Effector CD8-positive, alpha-beta T cell (primary cell): ENCODE measurements at places on chromosomes 5 and 9.

DNA sequence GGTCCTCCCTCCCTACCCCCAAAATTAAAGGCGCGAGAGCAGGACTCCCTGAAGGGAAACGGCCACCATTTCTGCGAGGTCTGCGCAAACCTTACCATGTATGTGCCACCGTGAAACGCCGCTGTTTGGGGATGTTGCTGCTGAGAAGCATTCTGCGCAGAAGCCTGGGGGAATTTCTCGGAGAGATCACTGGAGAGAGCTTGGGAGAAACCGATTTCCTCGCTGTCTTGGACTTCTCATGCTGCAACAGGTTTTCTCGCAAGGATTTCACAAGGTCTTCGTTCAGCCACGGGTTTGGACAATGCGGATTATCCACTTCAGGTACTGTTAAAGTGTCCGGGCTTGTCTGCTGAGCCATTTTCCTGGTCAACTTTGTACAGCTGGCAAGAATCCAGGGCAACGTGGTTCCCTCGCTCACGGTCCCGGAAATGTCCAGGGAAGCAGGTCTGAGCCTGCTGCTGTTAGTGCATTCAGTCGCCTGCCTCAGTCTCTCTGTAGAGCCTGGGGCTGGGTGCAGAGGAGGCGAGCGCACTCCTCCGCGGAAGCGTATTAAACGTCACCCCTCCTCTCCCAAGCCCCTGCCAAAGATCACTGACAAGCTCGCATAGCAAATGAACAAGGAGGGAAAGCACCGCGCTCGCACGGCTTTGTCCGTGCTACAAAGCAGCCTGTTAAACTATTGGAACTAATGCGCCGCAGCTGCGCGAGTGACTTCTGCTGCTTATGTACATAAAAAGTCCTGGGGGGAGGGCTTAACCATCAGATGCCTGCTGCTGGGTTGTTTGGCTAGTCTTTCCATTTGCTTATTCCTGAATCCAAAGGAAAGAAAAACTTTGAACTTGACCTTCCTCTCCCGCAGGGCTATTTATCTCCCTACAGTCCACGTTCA, 125.1 kb downstream of the PDE4D start:
- no peak for DNase-seq

GRCh38 chr5:31116466-31117031, 76.9 kb upstream of the CDH6 start:
- DNase-seq, result no peak

- DNase-seq, result no peak
Observed at GRCh38 chr5:54226215-54226614, 84.2 kb downstream of the ARL15 start.

DNA sequence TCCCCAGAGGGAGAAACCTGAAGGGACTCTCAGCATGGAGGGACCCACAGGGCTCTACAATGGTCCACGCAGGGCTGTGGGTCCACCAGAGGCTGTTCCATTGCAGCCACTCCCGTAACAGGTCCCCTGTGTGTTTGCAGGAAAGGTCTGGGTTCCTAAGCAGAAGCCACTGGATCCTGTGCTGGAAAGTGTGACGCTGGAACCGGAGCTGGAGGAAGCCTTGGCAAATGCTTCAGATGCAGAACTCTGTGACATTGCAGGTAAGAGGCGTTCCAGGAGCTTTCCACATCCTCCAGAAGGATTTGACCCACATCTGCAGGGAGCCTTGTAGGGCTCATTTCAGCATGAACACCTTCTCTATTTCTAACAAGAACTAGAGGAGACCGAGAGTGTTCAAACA, 51.7 kb downstream of the TMOD1 start:
- DNase-seq, result no peak

- no peak for DNase-seq
Observed at GRCh38 chr9:131791542-131792254, 51.8 kb upstream of the RAPGEF1 start.

DNA sequence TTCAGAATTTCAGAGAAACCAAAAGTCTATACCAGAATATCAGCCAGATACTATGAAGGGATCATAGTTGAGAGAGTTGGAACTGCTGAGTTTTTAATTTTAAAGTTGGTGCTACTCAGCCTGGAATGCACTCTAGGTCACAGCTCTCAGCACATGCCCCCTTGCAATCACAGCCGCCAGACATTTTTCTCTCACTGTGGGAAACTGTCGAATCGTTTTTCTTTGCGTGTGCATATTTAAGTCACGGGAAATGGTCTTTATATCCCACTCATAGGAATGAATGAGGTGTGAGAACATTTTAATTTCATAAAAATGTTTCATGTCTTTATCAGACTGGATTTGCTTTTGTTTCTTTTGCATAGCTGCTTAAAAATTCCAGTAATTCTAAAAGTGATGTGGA, 12.2 kb upstream of the SPDL1 start:
- DNase-seq, result no peak

DNA sequence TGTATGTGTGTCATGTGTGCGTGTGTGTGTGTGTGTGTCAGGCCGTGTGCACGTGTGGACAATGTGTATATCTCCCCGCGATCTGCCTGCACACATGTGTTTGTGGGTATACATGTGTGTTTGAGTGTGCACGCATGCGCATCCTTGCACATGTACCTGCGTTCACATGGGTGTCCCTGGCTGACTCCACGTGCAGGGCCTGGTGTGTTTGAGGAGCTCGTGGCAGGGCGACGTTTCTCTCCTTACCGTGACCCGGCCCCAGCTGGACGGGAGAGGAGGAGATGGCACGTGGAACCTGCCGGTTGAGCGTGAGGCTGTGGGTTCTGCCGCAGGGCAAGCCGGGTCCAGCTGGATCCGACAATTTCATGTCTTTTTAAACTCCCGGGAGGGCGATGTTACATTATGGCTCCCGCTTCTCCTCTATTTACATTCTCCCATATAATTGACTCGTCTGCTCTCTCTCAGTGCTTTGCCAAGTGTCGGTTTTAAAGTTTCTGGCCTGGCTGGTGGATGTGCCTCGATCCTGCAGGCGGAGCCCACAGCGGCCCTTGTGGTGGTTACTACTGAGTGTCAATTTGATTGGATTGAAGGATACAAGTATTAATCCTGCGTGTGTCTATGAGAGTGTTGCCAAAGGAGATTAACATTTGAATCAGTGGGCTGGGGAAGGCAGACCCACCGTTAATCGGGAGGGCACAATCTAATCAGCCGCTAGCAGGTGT, 5.9 kb downstream of the COL5A1 start:
- DNase-seq, result no peak

DNA sequence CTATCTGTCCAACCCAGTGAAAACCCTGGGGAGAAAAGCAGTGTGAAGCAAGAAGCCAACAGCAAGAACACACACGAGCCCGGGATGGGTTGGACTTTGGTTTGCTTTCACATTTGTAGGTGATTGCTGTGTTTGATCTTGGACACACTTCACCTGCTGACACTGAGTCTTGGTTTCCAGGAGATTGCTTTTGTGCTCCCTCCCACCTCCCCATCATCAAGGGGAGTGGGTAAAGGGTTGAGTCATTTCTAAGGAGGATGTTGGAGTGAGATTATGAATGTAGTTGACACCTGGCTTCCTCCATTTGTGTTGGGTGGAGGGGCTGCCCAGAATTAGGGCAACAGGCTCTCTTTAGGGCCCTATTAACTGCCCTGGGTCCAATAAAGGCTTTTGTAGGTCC, 37.5 kb downstream of the ANKDD1B start:
- no peak for DNase-seq

DNA sequence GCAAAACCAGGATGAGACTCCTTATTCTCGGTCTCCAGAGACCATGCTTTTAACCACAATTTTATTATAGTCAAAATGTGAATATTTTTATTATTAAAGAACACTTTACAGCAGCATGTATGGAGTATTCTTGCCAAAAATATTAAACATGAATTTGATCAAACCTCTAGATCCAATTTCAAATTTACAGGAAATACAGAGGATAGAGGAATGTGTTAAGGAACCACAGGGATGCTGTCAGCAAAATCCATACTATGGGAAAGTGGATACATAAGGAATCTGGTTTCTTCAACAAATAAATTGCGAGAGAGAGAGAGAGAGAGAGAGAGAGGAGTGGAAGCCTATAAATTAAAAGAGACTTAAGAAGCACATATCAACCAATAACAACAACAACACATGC, 348.2 kb upstream of the NUDT12 start:
- DNase-seq, result no peak

DNA sequence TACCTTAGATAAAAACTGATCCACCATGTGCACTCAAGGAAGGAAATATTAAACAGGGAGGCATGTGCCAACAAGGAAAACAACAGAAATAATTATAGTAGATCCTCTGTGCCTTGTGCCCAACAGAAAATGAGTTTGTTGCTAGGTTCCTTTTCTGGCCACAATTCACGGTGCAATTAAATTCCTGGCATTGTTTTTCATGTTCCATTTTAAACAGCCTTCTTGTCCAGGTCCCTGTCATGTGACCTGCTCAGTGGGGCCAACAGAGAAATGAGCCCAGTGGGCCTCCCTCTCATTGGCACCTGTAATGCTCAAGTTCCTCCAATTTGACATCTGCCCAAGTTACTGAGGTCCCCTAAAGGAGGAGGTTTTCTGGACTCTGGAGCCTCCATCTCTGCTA, 56.5 kb downstream of the SPOCK1 start:
- DNase-seq, result no peak

GRCh38 chr5:139131465-139131864, 66.7 kb downstream of the SIL1 start:
- no peak for DNase-seq

DNA sequence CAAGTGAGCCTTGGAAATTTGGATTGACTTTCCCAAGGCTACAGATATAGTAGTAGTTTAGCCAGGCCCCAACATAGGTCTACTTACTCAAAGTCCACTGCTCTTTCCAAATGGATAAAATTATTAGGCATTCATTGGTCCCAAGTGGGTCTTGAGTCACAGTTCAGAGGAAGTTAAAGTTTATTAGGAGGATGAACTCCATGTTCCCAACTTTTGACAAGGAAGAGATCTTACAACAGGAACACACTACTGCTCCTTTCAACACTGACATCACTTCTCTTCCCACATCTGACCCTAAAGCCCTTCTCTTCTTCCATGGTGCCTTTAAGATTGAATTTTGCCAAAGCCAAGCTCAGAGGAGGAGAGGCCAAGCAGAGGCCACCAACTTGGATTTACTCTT, 234.5 kb upstream of the TRIM32 start:
- DNase-seq, result no peak

GRCh38 chr9:79617395-79617794, 45.6 kb downstream of the TLE4 start:
- no peak for DNase-seq

- DNase-seq, result no peak
Observed at GRCh38 chr5:143182901-143183820, 220.3 kb downstream of the NR3C1 start.

DNA sequence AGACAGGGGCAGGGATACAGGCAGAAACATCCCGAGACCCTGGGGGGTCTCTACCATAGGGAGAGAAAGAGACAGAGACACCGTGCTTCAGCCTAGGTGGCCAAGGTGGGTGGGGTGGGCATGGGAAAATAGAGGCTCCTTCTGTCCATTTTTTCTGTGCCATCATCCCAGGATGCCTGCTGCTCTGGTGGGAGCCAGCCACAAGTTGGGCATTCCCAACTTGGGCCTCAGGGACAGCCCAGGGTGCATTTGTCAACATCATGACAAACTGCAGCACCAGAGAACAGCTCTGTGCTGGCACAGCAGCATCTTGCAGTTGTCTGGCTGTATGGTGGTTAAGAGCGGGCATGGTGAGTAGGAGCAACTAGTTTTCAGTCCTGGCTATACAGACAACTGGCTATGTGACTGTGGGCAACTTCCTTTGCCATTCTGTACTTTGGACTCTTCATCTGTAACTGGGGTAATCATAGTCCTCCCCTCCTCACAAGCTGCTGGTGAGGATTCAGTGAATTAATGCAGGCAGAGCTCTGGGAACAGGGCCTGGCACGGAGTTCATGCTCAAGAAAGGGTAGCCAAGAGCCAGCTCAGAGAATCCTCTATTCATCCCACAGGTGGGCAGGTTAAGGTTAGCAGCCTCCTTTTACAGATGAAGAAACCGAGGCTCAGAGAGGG, 100.4 kb downstream of the RGS3 start:
- no peak for DNase-seq

GRCh38 chr9:95780751-95781150, 94.7 kb upstream of the ERCC6L2 start:
- DNase-seq, result no peak

DNA sequence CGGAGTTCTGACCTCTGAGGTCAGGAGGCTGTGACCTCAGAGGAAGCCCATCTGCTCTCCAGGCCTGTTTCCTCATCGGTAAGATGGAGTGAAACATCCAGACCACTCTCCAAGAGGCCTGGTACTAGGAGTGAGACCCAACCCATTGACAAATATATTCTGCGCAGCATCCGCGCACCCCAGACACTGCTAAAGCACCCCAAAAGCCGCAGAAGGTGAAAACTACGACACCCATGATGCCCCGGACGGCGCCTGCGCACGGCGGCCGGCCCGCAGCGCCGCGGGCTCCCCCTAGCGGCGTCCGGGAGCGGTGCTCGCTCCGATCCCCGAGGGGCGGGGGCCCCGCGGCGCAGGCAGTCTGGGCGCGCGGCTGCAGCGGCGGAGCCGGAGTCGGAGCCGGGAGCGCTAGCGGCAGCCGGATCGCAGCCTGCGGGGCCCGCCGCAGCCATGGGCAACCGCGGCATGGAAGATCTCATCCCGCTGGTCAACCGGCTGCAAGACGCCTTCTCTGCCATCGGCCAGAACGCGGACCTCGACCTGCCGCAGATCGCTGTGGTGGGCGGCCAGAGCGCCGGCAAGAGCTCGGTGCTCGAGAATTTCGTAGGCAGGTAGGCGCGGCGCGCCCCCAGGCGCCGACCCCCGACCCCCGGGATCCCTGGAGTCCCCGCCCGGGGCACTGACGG, at the start of gene DNM1:
Gene DNM1, plus strand, starts transcription at position 356 of the 683 bp plus-strand sequence. Its CDS starts 92 bp downstream, at position 448.
- peak; percentile 58 for DNase-seq
